ENCODE measurements at places on chromosomes 7 and 10.
A peak's percentile ranks its signal among the peaks of the same experiment; 100 is the strongest.

DNA sequence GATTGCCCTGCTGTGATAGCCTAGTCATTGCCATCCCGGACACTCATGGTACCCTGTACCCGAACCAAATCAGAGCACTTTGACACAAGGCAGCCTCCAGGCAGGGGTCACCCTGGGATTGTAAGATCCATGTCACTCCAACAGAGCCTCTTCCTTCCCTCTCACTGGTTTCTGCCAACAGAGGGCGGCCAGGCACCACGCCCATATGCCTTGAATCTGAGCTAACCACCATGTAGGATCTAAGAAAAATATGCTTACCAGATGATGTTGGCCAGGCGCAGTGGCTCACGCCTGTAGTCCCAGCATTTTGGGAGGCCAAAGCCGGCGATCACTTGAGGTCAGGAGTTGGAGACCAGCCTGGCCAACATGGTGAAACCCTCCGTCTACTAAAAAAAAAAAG, 389.2 kb upstream of the KLF6 start:
- no peak for DNase-seq

GRCh38 chr10:33820531-33820930, 486.1 kb upstream of the NRP1 start:
- DNase-seq = no peak

GRCh38 chr7:27921081-27921836, 181.3 kb downstream of the TAX1BP1 start:
- no peak for DNase-seq

- DNase-seq = no peak
Observed at GRCh38 chr7:121544726-121545125, 148.6 kb upstream of the FAM3C start.

- no peak for DNase-seq
Observed at GRCh38 chr10:131770946-131771633, 129.7 kb upstream of the PPP2R2D start.

GRCh38 chr7:105877736-105878135, 1.3 kb upstream of the ATXN7L1 start:
- no peak for DNase-seq

DNA sequence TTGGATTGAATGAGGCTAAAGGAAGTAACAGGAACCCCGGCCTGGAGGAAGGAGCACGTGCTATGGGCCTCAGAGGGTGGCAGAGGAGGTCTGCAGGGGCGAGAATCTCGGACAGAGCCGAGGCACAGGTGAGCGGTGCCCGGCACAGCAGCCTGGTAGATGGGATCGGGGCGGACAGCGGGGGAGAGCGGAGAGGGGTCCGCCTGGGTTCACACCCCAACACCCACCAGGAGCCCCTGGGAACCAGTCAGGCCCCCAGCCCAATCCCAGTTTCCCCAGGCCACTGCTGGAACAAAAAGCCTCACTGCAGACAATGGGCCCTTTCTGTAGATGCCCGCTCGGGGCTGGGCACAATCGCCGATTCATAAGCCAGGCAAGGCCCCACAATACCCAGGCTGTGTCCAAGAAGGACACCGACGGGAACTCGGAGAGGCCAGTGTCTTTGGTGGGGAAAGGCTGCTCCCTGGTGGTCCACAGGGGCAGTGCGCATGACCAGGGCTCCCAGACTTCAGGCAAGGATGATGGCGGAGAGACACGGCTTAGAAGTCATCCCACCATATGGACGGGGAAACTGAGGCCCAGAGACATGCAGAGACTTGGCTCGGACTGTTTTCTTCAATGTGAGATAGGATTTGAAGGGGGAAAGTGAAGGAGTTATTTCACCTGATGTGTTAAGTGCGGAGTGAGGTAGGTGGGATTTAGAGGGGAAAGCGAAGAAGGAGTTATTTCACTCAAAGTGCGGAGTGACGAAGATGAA, 106.9 kb upstream of the GPR26 start:
- peak; percentile 31 for DNase-seq

GRCh38 chr10:124064676-124065075, 28.7 kb downstream of the CHST15 start:
- no peak for DNase-seq

- no peak for DNase-seq
Observed at GRCh38 chr10:28520346-28520745, 12.6 kb upstream of the WAC start.

DNA sequence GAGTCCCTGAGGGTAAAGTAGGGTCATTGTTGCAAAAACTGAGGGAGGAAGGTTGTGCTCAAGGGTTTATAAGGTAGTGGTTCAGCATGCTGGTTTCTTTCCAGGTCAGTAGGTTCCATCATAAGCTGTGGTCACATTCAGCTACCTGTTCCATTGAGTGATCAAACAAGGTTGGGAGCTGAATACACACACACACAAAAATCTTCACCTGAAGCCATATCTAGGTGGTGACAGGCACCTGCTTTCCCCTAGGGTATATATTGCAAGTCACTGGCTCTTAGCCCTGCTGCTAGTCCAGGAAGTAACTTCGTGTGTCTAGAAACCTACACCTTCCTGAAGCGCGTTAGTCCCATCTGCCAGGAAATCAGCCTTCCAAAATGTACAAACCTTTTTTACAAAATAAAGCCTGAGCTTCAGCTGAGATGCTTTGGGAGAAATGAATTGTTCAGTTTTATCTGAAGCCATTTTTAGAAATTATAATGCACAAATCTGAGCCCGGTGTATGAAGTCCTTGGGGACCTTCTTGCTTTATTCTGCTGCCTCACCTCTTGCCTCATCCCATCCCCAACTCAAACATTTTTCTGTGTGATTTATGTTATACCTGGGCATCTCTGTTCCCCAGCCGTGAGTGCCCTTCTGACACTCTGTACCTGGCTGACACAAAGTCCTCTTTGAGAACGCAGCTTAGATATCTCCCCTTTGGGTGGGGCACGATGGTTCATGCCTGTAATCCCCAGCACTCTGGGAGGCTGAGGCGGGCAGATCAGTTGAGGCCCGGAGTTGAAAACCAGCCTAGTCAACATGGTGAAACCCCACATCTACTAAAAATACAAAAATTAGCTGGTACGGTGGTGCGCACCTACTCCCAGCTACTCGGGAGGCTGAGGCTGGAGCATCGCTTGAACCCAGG, 10.6 kb upstream of the LAMTOR4 start:
- no peak for DNase-seq

DNA sequence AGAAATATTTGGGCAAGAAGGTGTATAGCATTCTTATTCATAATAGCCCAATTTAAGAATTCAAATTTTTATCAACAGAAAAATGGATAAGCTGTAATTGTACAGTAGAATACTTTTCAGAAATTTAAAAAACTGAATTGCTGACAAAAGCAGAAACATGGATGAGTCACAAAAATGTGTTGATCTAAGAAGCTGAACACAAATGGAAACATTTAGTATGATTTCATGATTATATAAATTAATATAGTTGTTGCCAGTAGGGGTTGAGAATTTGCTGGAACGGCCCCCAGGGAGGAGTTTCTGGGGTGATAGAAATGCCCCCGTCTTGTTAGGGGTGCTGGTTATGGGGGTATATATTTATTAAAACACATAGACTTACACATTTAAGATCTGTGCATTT, 179.1 kb downstream of the KLF6 start:
- DNase-seq = no peak

- DNase-seq = no peak
Observed at GRCh38 chr10:11691319-11691755, 50.8 kb upstream of the ECHDC3 start.

DNA sequence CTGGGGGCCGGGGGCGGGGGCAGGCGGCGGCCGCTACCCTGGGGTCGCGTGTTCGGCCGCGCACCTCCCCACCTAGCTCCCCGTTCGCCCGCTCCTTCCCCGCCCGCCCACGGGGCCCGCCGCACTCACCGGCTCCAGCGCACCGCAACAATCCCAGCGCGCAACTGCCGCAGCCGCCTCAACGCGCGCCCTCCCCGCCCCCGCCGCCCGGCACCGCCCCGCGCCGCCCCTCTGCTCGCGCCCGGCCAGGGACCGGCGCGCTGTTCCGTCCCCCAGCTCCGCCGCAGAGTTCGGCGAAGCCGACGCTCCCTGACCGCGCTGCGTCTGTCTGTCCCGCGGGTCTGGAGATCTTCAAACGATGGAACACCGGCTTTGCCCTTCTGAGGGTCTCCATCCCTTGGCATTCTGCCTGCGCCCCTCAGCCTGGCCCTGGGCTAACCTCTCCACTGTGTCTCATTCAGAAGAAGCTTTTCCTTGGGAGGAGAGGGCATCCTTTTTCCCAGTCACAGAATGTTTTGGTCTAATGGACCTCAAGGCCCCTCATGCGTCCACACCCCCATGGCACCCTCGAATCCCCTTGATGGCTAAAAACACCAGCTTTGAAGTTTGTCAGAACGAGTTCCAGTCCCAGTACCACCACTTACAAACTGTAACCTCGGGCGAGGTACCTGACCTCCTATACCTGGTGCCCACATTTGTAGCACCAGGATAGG, at the start of gene NT5C2:
TSS of gene NT5C2 (minus strand) at position 166 of the 713 bp plus-strand sequence. CDS start 18,314 bp downstream, outside the sequence.
- peak; percentile 83 for DNase-seq
